Astrocyte (in vitro differentiated cells and primary cell): ENCODE measurements at places on chromosomes 6 and 20.

GRCh38 chr6:139996253-139996834 is 621.9 kb upstream of the CITED2 start:
- DNase-seq: no peak

DNA sequence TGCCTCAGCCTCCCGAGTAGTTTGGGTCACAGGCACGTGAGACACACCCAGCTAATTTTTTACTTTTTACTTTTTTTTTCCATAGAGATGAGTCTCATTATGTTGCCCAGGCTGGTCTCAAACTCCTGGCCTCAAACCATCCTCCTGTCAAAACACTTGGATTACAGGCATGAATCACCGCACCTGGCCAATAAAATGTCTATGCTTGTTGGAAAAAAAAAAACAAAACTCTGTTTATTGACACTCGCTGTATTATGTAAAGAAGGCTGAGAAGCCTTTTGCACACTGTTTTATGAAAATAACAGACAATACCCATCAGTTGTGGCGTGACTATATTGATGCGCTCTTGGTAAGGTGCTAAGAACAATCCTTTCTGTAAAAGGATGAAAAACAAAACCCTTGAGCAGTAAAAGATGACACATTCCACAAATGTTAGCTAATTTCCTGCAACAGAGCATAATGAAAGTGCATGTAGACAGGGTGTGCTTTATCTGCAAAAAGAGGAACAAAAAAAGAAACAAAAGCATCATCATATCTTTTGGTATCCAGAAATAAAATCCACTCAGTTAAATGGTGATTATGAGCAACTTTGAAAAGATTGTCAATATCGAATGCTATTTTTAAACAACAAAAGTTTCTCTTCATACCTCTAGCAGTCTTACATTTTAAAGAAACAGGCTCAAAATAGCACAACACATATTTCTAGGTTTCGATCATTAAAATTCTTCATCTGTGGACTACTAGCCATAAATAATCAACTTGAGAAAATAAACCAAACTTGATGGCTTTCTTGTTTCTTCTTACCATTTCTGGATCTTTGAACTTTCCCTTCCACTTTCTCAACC is 108.3 kb upstream of the PHACTR1 start:
- peak; percentile 57 for DNase-seq

GRCh38 chr6:158259136-158259535 is 53.1 kb upstream of the TULP4 start:
- no peak for DNase-seq

DNA sequence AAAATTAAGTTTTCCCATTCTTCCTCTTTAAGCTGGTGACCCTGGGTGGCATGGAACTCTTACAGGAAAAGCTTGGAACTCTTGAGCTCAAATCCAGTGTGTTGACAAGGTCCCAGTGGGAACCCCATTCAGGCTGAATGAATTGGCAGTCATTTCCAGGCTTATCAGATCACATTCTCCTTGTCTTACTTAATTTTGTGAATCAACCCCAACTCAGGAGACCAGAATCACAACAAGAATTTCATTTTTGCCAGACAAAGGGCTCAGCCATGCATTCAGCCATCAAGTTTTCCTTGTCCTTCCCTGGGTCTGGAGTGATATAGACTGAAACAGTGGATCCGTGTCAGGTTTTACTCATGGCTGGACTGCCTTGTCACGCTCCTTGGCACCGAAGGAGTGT is 92.1 kb upstream of the EEF1E1 start:
- DNase-seq: peak; percentile 22

GRCh38 chr6:121652223-121652622 is 216.8 kb downstream of the GJA1 start:
- DNase-seq: no peak

GRCh38 chr20:40512994-40513393 is 176.0 kb downstream of the MAFB start:
- peak; percentile 26 for DNase-seq

- no peak for DNase-seq
Measured at GRCh38 chr6:109720311-109720710, 29.2 kb downstream of the FIG4 start.

GRCh38 chr20:33864324-33864963 is 53.3 kb downstream of the CHMP4B start:
- DNase-seq: no peak

- DNase-seq: no peak
Measured at GRCh38 chr6:25869840-25870239, 4.2 kb downstream of the SLC17A3 start.

DNA sequence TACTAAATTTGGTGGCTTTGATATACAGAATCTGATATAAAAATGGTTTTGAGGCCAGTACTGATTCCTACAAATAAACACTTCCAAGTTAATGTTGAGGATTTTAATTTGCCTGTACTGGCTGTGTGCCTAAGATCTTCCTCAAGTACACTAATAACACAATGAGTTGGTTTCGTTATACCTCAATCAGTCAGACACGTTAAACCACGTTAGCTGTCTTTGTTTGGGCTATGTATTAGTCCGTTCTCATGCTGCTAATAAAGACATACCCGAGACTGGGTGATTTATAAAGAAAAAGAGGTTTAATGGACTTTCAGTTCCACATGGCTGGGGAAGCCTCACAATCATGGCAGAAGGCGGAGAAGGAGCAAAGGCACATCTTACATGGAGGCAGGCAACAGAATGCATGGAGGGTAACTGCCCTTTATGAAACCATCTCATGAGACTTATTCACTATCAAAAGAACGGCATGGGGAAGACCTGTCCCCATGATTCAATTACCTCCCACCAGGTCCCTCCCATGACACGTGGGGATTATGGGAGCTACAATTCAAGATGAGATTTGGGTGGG is 46.2 kb downstream of the NT5E start:
- no peak for DNase-seq

DNA sequence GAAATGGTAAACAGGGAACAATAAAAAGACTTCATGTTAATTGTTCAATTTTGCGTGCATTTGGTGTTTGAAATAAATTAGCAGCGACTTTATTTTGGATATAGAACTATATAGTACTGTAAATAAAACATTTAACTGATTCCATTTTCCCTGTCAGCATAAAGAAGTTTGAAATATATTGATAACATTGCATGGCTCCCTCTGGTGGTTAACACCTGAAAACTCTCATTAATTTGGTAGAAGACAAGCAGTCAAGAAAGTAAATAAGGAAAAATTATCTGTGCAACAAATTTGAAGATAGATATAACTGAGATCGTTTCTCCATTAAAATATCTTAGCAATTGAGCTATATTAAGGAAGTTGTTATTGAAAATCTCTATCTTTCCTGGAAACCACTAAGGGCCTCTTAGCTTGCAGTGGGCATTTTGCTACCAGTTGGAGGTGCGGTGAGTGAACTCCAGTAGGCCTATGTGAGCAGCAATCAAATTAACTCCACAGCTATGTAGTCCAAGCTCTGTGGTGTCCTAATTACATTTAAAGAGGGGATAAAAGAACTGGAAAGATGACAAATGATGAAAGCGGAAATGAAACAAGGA is 435.7 kb upstream of the FKBP1C start:
- no peak for DNase-seq

- peak; percentile 55 for DNase-seq
Measured at GRCh38 chr6:43644940-43645612, at the start of gene RSPH9. Gene RSPH9 (plus strand): TSS chr6:43645036. CDS start chr6:43645099, 63 bp downstream.

DNA sequence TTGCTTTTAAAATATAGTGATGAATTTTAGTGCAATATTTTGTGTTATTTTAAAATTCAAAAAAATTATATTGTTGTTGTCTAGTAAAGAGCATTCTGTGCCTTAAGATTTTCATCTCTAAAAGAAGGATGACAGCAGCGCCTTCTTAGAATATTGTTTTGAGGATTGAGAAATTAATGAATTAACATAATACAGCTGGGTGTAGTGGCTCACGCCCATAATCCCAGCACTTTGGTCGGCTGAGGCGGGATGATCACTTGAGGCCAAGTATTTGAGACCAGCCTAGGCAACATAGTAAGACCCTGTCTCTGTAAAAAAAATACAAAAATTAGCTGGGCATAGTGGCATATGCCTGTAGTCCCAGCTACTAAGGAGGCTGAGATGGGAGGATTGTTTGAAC is 6.8 kb downstream of the TIAM2 start:
- DNase-seq: no peak

DNA sequence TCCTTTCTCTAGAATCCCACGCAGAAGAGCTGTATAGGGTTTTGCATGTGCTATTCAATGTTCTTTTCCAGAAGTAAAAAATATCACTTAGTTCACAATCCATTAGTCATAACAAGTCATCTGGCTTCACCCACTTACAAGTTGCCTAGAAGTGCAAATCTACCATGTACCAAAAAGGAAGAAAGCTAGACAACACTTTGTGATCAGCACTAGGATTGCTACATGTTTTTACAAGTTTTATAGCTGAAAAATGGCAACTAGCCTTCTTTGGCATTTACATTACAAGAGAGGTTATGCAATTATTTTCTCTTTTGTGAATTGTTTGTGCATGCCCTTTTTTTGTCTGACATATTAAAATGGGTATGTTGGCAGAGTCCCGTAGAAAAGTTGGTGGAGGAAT is 85.6 kb upstream of the PTPRK start:
- peak; percentile 8 for DNase-seq

DNA sequence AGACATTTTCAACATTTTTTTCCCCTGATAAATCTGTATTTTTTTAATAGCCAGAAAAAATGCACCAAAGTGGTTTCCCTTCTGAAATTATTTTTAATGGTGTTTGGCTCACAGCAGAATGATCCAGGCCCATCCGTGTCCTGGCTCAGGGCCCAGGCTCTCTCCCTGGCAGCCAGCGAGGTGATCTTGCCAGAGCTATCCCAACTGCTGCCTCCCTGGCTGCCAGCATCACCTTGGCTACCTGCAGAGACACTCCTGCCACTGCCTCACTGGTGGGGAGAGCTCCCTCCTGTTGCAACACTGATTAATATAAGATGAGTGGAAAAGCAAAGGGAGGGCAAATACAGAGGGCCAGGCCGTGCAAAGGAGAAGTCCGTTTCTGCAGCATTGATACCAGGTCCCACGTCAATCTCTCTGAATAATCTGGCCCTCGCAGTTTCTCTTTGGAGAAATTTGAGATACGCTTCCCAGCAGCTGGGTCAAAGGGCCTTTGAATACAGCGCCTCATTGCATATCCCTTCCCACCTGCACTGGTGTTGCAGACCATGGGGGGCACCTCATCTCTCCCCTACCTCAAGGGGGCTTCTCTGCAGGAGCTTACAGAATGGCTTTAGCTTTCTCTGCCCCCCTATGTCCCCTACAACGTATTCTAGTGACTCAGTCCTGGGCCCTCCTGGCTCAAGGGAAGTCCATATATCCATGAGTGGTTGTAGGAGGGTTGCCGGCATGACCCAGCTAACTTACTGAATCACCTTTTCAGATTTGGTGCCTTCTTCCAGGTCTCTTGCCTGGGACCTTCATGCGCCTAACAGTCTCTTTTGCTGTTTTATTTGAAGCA is 12.8 kb upstream of the DSTN start:
- peak; percentile 56 for DNase-seq

- no peak for DNase-seq
Measured at GRCh38 chr20:58816957-58817651, 33.6 kb downstream of the GNAS-AS1 start.

DNA sequence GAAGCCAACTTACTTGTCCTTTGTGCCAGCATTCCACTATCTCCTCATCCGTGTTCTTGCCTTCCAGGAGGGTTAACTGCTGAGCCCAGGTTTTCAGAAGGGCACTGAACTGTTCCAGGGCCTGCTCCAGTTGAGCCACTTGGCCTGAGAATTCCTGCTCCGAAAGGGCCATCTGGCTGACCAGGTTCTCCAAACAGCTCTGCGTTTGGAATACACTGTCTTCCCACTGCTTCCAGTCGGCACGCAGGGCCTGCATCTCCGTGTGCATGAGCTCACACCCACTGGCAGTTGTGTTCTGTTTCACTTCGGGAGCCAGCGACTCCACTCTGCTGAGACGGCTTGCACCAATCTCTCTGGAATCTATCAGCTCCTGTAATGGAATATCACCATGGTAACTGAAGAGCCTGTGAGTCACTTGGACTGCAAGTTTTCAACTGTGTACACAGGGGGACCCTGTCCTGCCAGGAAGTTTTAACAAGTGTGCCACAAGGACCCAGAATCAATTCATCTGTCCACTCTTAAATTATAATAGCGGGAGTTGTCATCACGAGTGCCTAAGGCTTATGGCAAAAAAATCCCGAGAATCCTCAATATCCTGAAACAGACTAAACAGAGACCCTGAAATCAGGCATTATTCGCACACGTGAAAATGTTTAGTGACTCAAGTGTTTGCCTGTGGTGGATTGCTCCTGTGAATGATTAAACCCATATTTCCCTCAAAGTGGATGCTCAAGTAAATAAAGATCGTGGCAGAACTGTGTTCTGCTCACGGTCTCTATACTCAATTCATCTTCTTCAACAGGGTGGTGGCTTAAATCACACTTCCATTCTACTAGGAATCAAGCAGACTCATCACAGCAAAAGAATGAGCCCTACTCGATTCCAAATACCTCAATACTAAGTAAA is 255.9 kb downstream of the SYNE1 start:
- peak; percentile 97 for DNase-seq

DNA sequence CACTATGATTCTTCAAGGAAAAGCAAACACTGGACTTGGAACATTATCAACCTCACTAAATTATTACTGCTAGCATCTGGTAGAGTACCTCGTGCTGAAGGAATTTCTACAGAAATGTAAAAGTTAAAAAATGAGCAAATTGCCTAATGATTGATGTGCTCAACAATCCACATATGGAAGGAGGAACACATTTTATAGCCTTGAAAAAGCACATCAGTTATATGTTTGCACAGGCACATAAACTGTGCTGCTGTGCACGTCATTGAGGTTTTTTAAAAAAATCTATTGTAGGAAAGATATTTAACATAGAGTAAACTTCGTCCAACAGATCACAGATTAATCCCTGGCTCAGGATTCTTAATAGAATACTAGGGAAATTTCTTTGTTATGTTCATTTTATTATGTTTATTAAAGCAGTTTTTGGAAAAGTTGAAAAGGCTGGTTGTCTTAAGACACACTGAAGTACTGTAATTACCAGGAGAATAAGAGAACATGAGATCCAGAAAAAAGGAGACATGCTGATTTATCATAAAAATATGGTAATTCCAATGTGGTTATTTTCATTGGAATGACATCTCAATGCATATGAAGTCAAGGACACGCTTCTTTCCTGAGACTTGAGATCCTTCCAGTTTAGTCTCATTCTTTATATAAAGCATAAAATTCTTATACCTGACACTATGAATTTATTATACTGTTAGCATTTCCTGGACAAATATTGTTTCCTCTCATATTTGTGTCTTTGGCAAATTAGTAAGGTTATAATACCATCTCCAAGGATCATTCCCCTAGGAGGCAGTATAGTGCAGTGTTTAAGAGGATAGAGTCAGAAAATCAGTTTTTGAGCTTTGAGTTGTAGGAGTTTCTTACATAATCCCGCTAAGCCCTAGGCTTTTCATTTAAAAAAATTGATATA is 511.1 kb downstream of the TENT5A start:
- DNase-seq: peak; percentile 56

DNA sequence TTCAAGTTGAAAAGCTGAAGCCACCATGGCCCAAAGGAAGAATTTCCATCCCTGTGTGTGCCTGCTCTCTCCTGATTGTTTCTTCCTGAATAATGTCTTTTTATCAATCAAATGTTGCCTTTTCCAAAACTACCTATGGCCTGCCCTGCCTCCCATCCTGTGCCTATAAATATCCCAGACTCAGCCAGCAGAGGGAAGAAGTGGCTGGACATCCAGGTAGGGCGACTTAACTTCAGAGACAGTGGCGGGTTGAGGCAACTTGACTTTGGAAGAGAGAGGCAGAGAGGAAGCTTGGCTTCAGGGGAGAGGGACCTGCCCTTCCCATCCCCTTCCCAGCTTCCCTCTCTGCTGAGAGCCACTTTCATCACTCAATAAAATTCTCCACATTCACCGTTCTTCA is 133.0 kb downstream of the LCA5 start:
- no peak for DNase-seq
